ENCODE measurements at places on chromosomes 16 and 17.

- DNase-seq: no peak
Measured at GRCh38 chr17:32258383-32259140, 7.1 kb upstream of the RHBDL3 start.

DNA sequence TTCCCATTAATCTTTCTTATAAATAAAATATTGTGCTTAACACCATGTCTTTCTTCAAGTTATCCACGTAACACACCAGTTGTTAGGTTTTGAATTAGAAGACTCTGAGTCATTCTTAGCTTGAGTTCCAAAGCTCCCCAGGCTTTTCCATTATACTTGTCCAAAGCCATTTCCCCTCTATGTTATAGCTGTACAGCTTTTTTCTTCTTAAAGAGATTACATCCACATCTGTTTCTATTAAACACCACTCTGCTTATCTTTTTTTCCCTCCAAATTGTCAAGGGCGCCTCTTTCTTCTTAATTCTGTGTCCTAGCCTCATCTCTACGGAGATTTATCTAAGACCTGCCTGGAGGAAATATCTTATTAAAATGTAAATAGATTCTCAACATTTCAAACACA lies 139.4 kb upstream of the CPHXL start:
- no peak for DNase-seq

- DNase-seq: no peak
Measured at GRCh38 chr17:279331-279730, 73.3 kb downstream of the RPH3AL start.

DNA sequence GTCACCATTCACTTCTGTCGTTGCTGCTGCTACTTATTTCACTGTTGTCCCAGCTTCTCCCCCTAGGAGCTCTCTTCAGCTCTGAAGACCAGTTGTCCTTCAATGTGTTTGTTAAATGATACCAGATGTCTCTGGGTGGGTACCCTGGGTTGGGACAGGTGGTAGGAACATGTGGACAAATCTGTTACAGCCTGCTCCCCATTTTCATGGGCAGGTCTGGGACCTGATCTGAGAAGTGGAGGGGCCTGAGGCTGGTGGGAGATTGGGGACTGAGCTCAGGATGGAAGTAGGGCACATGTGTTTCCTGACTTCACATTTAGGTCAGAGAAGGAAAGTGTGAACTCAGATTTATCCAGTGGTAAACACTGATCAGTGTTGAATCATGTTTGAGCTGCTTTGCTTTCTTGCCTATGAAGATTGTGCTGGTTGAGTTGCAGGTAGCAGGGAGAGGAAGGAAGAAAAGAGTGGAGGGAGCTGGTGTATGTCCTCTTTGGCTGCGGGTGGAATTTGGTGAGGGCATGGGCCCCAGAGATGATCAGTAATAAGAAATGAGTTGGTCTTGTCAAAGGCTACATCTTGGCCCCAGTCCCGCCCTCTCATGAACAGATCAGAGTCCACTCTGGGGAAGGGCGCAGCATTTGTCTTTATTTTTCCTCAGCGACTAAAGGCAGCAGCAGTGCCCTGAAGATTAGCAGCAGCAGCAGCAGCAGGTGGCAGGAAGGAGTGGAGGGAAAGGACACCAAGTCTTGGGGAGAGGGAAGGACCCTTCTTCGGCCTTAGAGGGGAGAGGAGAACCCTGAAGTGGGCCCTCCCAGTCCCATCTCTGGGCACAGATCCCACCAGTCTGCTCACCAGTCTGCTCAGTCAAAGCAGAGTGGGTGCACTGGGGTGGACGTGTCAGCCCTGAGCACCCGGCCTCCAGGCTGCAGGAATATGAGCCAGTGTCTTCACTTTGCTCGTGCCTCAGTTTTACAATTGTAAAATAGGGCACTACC lies 6.1 kb upstream of the EFTUD2 start:
- no peak for DNase-seq

- DNase-seq: no peak
Measured at GRCh38 chr17:77957235-77957856, 1.2 kb upstream of the TNRC6C start.

- no peak for DNase-seq
Measured at GRCh38 chr16:59058250-59058649, 324.1 kb upstream of the GOT2 start.

- DNase-seq: no peak
Measured at GRCh38 chr16:5321930-5322329, 224.3 kb upstream of the EEF2KMT start.

- DNase-seq: no peak
Measured at GRCh38 chr16:1979271-1980029, 1.8 kb downstream of the NOXO1 start.

- DNase-seq: no peak
Measured at GRCh38 chr16:370979-371514, 709 bp upstream of the MRPL28 start.

GRCh38 chr16:67504031-67505021 lies 21.0 kb upstream of the AGRP start:
- DNase-seq: no peak

GRCh38 chr17:57493171-57493570 lies 236.8 kb downstream of the MSI2 start:
- no peak for DNase-seq

GRCh38 chr17:39096508-39097149 lies 54.8 kb downstream of the PLXDC1 start:
- no peak for DNase-seq

GRCh38 chr16:35146031-35146710 lies 1686.8 kb downstream of the TP53TG3F start:
- DNase-seq: no peak

DNA sequence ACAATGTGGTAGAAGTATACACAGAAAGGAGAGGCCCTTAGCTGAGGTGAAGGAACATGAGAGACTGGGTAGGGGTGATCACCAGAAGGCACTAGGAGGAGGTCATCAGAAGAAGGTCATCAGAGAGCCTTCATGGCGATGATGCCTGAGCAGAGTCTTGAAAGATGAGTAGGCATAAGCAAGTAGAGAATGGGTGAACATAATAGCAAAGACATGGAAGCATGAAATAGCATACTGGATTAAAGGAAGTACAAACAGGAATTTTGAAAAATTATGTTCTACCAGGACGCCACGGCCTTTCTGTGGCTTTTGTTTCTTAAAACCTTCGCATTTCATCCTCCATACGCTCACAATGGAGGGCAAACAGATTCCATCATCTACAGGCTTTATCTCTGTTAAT lies 2.9 kb downstream of the IKZF3 start:
- no peak for DNase-seq

DNA sequence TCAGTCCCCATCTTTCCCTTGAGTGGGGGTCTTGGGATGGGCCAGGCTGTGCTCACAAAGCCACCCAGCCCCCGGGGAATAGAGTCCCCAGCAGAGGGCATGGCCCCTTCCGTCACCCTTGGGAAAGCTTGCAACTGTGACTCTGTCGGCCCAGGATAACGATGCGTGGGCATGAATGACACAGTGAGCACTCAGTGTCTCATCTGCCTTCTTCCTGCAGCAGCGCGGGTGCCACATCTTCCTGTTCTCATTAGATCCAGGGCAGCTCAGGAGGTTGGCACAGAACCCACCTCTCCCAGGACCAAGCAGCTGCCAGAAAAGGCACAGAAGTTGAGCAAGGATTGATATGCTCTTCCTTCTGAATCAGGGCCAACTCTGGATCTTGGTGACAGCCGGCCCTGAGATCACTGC lies 84.7 kb downstream of the MRC2 start:
- DNase-seq: peak; percentile 74

DNA sequence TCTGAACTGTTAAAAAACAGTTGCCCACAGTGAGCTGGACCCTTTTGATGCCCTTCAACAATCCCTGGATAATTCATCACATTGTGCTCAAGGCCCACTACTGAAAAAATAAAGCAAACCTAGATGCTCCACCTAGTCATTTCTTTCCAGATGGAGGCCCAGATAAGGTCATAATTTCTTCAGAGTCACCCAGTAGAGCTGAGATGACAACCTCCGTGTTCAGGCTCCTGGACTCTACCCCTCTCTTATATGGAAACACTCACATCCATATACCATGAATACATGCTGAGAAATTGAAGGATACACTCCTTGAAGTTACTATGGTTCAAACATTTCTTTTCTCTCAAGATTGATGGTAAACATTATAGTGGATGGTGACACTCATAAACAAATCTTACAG lies 2.7 kb upstream of the ABCA3 start:
- DNase-seq: no peak

DNA sequence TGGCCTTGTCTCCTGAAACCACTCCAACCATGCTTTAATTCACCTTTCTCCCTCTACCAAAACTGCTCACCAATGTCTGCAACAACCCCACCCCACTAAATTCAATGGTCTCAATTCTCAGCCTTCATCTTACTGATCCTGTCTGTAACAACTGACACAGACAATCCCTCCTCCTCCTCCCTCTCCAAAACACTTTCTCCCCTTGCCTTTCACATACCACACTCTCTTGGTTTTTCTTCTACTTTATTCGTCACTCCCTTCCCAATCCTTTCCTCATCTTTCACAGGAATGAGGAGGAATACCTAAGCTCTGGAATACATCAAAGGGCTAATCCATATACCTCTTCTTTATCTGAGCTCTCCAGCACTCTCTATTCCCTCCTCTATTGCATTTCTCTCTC lies 65.4 kb downstream of the STH start:
- no peak for DNase-seq

GRCh38 chr17:6910987-6911603 lies 79.6 kb upstream of the TEKT1 start:
- peak; percentile 13 for DNase-seq

GRCh38 chr17:82338858-82339633 lies 5.5 kb upstream of the SECTM1 start:
- DNase-seq: peak; percentile 61

GRCh38 chr16:27235938-27236245 lies 32.6 kb downstream of the KDM8 start:
- no peak for DNase-seq

DNA sequence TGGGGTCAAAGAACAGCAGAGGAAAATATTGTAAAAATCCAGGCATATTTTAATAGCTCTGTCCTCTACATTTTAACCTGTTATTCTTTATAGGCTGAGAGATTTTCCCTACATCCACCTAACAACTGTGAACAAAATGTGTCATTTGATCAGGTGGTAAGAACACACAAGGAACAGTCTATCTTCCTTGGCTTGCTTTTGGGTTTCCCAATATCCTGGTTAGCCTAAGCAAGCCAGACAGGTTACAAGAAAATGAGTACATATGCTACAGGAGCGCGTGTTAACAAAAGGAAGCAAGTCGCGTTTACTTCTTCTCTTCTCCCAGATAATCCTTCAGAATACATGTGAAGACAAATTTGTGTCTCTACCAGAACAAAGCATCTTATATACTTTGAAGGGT lies 31.0 kb upstream of the PITPNM3 start:
- DNase-seq: no peak

DNA sequence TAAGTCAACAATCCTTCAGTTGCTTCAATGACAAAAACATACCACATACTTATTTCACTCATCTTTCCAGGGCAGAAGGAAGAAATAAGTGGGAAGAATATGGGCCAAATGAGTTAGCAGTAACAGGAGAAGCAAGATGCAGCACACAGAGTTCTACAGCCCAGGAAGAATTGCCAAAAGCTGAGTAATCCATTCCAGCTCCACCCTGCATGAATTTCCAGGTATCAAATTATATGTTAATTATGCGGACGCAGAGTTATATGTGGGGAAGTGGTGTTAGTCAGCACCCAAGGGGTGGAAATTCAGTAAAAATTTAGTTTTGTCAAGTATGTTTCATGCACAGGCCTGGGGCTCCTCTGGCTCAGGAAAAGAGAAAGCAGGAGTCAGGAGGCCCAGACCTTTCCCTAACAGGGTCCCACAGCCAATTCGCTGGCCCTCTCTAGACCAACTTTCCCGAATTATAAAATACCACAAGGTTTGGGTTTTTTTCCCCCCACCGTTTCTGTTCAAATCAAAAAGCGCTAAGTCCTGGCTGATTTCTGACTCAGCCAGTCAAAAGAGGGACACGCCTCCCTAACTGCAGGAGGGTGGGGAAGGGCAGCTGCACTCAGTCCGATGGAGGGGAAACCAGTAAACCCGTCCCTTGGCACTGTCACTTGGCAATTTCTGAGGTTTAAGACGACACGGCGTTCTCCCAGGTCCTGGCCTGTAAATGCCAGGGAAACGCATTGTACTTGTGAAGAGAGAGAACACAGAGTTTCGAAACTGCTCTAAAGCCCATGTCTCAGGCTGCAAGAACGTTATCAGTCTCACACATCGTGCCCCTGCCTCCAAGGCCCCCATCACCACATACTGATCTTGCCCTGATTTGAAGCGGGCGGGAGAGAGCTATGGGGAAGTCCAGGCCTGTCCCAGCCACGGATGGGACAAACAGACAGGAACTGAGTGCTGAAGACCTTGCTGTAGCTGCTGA lies 58.1 kb downstream of the ZFHX3 start:
- DNase-seq: no peak

GRCh38 chr17:418421-418751 lies 65.8 kb upstream of the RPH3AL start:
- DNase-seq: no peak

DNA sequence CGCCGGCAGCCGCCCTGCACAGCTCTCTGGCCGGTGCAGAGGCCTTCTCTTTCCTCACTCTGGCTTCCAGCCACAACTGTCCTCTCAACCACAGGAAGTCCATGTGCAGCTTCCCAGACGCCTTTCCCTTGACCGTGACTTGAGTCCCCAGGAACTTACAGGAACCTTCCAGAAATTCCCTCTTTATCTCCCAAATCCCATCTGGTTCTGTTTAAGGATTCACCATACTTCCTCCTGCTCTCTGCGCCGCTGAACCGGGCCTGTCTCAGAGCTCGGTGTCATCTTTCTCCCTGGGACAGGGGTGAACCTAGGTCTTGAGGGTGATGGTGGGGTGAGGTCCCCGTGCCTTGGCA lies 65.2 kb upstream of the ZNF469 start:
- no peak for DNase-seq

GRCh38 chr17:80956321-80957190 lies 35.1 kb upstream of the CHMP6 start:
- DNase-seq: no peak

GRCh38 chr17:8144401-8145231 lies 7.6 kb downstream of the PER1 start:
- no peak for DNase-seq

GRCh38 chr17:27862004-27862403 lies 31.2 kb downstream of the LYRM9 start:
- no peak for DNase-seq

- no peak for DNase-seq
Measured at GRCh38 chr17:79082311-79083190, 7.9 kb downstream of the ENGASE start.

- peak; percentile 27 for DNase-seq
Measured at GRCh38 chr17:19905502-19905901, 37.8 kb upstream of the ULK2 start.

DNA sequence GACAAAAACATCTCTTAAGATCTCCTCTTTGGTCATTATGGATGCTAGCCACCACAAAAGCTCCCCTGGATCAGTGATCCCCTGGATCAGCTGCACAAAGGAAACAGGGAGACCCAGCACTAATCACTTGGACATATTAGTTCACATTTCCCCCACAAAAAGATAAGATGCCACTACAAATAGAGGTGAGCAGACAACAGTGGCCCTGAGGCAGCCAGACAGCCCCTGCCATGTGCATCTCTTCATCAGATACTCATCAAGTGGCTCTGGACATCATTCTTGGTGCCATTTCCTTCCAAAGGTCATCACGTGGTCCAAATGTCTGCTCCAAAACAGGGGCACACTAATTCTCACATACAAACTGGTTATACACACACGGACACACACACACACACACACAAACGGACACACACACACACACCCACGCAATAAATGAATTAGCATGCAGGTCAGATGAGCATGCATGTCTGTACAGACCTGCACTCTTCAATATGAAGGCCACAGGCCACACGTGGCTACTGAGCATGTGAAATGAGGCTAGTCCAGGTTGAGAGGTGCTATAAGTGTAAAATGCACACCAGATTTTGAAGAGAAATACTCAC lies 4.1 kb downstream of the USP36 start:
- DNase-seq: no peak
